Activated CD8-positive, alpha-beta T cell treated with anti-CD3 and anti-CD28 coated beads, Interleukin-2, amount 10 ng/mL, durations not matched to agents 7 days and 5 days (primary cell): ENCODE measurements at places on chromosomes 11 and 22.

GRCh38 chr11:1072821-1073231 lies 1.8 kb upstream of the MUC2 start:
- no peak for DNase-seq

DNA sequence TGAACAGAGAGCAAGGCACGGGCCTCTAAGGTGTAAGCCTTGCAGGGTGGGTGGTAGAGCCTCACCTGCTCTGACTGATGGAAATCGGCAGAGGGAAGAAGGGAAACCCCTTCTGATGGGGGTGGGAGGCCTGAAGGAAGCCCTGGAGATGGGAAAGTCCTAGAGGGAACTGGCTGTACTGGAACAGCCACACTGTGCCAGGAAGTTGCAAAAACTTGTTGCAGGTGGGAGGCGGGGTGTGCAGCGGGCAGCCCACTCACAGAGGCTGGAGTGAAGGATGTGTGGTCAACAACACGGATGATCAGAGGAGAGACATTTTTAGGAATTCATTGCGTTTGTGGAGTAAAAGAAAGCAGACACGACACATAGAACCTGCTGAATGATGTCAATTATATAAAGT lies 91.3 kb downstream of the ZC3H12C start:
- no peak for DNase-seq

DNA sequence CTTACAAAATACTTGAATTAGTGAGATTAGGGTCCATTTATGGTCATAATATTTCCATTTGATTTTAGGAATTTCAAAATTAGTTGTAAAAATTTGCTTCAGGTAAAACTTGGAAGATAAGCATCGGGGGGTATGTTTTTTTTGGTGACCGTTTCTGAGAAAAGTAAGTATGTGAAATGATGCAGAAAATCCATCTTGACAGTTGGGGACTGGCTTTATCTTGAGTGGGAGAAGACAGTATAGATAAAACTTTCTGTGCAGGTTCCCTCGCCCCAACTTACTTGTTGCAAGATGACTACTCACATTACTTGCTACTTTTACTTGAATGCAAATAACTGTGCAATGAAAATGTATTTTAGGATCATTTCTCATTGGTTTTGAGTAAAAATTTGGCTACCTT lies 49.5 kb downstream of the DNAJC24 start:
- DNase-seq, result no peak

- DNase-seq, result peak; percentile 71
Measured at GRCh38 chr11:123577081-123577598, 77.3 kb downstream of the SCN3B start.

GRCh38 chr11:90737444-90738050 lies 514.7 kb upstream of the CHORDC1 start:
- no peak for DNase-seq

DNA sequence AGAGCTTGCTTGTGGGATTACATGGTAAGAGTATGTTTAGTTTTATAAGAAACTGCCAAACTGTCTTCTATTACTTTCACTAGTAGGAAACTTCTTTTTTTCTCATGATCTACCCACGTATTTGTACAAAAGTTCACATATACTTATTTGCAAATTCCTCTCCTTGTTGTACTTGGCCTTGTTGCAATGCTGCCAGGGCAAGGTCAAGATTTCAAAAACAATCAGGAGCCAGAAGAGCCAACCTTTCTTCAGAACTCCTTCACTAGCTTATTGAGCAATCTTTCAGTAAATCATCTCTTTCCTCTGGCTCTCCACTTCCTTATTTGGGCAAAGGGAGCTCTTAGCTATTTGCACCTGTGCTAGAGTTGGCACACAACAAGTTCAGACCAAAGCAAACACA lies 9.7 kb downstream of the SRSF8 start:
- DNase-seq, result peak; percentile 9
